ENCODE measurements at places on chromosomes 3 and 15. TPM values are rescaled to one million over a fixed set of nuclear protein-coding genes. Genes with fewer than 3 reads are reported as not detected.
A peak's percentile ranks its signal among the peaks of the same experiment; 100 is the strongest.

ITPKA gene
- polyA plus RNA-seq: 40.7 TPM

GRCh38 chr3:186118692-186119091 lies 9.8 kb upstream of the ETV5 start:
- no peak overlapping the region for H3K27ac ChIP-seq
- peaks cover 8% of the 10 kb centered on the region for H3K27me3 ChIP-seq
- H3K36me3 ChIP-seq: no peaks in the 10 kb centered on the region
- H3K4me1 ChIP-seq: no peaks in the 10 kb centered on the region

DNA sequence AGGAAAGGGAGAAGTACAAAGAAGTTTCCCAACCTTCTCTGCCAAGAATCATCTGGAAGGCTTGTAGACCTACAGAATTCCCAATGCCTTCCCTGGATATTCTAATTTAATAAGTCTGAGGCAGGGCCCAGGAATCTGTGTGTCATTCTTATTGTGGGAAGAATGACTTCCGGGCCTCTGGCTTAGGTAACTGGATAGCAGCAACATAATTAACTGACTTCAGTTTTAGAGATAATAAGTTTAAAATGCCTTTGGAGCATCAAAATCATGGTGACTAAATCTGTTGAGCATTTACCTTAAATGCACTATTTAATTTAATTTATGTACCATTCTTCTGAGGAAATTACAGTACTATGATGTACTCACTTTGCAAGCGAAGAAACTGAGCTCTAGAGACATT lies 44.3 kb upstream of the TM4SF1 start:
- H3K27ac ChIP-seq: no peak overlapping the region
- H3K27me3 ChIP-seq: no peaks in the 10 kb centered on the region
- no peaks in the 10 kb centered on the region for H3K36me3 ChIP-seq
- no peak overlapping the region for H3K4me3 ChIP-seq
- no peaks in the 10 kb centered on the region for H3K4me1 ChIP-seq

DNA sequence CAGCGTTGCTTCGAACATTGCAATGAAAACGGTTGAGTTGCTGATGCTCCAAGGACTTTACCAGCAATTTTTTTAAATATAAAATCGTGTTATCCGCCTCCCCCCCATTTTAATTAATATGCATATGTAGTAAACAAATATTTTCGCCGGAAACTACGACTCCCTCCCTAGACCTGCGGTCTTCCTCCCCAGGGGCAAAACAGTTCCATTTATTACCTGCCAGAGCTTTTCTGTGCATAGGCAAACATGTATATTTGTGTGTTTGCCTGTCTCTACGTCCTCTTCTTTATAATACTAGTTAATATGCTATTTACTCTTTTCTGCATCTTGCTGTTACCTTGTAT lies 593 bp upstream of the RSL24D1 start:
- H3K4me1 ChIP-seq: peaks cover 11% of the 10 kb centered on the region
- peak overlapping the region; percentile 80 for H3K4me3 ChIP-seq
- no peaks in the 10 kb centered on the region for H3K36me3 ChIP-seq
- no peak for DNase-seq
- H3K27me3 ChIP-seq: no peaks in the 10 kb centered on the region

DNA sequence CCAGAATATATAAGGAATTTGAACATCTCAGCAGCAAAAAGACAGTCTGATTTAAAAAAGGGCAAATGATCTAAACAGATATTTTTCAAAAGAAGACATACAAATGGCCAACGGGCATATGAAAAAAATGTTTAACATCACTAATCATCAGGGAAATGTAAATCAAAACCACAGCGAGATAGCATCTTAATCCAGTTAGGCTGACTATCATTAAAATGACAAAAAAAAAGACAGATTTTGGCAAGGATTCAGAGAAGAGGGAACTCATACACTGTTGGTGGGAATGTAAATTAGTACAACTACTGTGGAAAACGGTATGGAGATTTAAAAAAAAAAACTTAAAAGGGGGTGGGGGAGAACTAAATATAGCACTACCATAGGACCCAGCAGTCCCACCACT lies 47.9 kb downstream of the RNF13 start:
- no peak overlapping the region for H3K27ac ChIP-seq
- H3K27me3 ChIP-seq: no peaks in the 10 kb centered on the region
- H3K4me1 ChIP-seq: no peaks in the 10 kb centered on the region
- H3K4me3 ChIP-seq: no peak overlapping the region

All from large intestine (tissue), 12 donors.